A172 (cell line): ENCODE measurements at places on chromosomes 2 and 18. TPM values are rescaled to one million over a fixed set of nuclear protein-coding genes. Genes with fewer than 3 reads are reported as not detected.

DNAJC5G gene
- total RNA-seq, result not detected in 2 replicates

SLC40A1 gene
- total RNA-seq, result 1.2 and 1.4 TPM in 2 replicates

KATNAL2 gene
- 3.7 and 5.1 TPM in 2 replicates for total RNA-seq

CHST9 gene
- not detected in 2 replicates for total RNA-seq

TDRD15 gene
- total RNA-seq, result not detected in 2 replicates

HOXD13 gene
- 4.2 and 5.2 TPM in 2 replicates for total RNA-seq
